ENCODE measurements at places on chromosomes 16 and 17.

DNA sequence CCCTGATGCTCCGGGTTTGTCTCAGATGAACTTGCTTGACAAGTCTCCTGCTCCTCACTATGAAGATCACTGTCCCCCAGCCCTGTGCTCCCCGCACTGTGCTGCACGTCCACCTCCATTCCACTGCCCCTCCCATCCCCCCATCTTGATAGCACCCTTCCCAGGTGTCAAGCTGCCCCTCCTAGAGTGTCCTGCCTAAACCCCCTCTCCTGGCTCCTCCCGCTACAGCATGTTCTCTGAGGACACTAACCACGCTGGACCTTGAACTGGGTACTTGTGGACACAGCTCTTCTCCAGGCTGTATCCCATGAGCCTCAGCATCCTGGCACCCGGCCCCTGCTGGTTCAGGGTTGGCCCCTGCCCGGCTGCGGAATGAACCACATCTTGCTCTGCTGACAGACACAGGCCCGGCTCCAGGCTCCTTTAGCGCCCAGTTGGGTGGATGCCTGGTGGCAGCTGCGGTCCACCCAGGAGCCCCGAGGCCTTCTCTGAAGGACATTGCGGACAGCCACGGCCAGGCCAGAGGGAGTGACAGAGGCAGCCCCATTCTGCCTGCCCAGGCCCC is 18.5 kb downstream of the DEXI start:
- DNase-seq, result no peak

DNA sequence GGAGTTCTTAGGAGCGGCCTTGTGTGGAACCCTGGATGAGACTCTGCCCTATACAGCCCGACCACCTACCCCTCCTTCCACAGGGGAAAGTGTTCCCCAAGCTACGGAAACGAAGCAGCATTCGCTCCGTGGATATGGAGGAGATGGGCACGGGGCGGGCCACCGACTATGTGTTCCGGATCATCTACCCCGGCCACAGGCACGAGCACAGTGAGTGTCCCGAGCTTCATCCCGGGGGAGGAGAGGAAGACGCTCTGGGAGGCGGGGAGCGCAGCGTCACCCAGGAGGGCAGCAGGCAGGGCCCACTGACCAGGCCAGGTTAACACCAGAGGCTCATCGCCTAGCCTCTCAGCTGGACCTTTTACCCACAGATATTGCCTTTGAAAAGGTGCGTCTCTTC is 27.8 kb downstream of the SGSM2 start:
- DNase-seq, result no peak

DNA sequence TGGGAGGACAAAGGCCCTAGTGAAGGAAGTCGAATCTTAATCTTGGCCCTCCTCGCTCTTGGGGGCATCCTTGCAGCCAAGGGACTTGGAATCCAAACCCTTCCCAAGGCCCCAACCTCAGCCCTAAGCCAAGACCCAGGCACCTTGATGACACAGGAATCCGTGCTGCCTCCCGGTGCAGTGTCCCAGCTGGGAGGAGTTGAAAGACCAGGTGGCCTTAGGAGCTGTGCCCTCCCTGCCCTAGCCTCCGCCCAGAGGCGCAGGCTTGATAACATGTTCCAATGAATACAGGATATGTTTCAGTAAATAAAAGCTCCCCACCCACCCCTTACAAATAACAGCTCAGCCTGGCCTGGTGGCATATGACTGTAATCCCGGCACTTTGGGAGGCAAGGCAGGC is at the start of gene CHST5:
Gene CHST5 (minus strand): TSS at position 208 of the 400 bp plus-strand sequence. CDS start 5,724 bp downstream, outside the sequence.
- no peak for DNase-seq

DNA sequence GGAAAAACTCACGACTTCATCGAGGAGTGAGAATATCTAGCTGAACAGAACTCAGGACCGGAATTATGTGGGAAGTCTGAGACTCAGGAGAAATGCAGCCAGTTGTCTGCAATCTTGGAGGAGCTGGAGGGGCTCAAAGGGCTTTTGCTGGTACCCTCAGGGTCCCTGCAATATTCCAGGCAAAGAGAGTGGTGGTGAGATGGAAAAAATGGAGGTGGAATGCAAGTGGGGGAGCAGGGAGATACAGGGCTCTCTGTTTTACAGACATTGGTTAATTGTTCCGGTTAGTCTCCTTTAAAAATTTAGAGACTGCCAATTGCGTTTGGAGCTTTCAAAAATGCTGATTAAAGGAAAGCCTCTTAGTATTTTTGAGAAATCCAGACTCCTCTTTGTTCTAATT is 18.2 kb upstream of the HP start:
- DNase-seq, result no peak

DNA sequence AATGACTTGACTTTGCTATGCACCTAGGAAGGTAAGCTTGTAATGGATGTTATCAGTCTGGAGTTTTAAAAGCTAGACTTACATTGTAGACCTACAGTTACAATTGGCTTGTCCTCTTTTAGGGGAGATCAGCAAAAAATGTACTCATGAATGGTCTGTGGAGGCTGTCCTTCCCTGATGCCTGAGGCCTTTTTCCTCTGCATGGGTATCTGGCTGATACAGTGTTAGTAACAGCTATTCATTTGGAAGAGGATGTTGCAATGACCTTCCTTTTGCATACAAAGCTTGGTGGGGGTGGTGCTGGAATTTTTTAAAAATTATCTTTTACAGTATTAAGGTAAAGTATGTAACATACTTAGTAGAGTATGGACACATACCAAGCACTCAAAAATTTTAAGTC is 525.5 kb downstream of the KIF2B start:
- no peak for DNase-seq

GRCh38 chr17:17304521-17304985 is 1.4 kb downstream of the NT5M start:
- DNase-seq, result no peak

- no peak for DNase-seq
Observed at GRCh38 chr17:44069974-44070454, 521 bp upstream of the G6PC3 start.
